BJ (cell line): ENCODE measurements at places on chromosomes 12 and 14.

- DNase-seq, result no peak
These were observed 14.0 kb upstream of the RACGAP1 start for GRCh38 chr12:50039151-50039835.

GRCh38 chr12:116339062-116339461, 61.6 kb upstream of the MED13L start:
- no peak for DNase-seq

GRCh38 chr14:33837943-33838683, 112.8 kb downstream of the EGLN3 start:
- DNase-seq, result no peak

- DNase-seq, result no peak
These were observed 116.4 kb upstream of the ATF1 start for GRCh38 chr12:50647479-50647878.

GRCh38 chr12:29543036-29543435, 45.5 kb upstream of the OVCH1 start:
- DNase-seq, result no peak

DNA sequence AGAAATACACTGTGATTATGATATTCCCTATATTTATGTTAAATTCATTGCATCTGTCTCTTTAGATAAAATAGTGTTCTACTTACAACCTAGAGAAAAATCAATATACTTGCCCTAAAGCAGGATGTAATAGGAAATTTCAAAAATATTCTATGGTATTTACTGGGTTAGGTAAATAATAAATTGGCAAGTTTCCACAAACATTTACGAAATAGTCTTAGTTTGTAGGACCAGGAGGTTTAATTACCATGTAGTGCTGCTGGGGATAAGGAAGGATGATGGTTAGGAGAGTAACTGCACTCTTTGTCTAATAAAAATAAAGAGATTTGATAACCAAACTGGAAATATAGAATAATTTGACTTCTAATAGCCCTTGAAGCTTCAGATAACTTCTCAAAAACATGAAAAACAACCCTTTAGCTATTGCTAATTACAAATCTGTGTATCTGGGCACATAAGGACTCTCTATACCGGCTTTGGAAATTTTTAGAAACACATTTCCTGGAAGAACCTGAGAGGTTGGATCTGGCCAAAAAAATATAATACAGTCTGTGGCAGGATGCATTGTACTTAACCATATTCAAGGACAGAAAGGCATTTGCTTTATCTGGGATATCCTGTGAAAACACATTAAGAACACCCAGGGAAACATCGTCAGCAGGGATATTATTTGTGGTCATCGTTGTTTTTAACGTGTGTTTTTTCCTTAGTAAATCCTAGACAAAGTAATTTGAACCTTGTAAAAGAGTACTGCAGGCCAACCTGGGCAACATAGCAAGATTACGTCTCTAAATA, 36.7 kb upstream of the TMCC3 start:
- no peak for DNase-seq

GRCh38 chr12:126685636-126686035, 1581.3 kb upstream of the TMEM132C start:
- no peak for DNase-seq

- DNase-seq, result no peak
These were observed 672 bp upstream of the SCFD1 start for GRCh38 chr14:30621354-30621939.

DNA sequence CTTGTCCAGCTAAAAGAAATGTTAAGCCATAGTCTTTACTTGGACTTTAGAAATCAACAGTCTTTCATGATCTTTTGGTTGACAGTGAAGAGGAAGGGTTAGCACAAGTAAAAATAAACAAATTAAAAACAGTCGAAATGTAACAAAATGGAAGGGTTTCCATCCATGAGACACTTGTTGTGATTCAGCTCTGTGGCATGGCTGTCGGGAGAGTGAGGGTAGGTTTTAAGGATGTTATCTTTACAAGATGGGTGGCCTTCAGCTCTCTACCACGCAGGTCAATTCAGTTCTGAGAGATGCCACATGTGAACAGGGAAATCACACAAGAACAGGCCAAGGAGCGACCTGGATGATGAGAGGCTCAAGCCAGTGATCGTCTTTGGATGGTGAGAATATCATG, 180.2 kb downstream of the PPM1H start:
- DNase-seq, result no peak

GRCh38 chr14:101127224-101127623, 223.7 kb upstream of the RTL1 start:
- DNase-seq, result no peak

- DNase-seq, result no peak
These were observed 82.0 kb upstream of the EEA1 start for GRCh38 chr12:93011100-93011499.

DNA sequence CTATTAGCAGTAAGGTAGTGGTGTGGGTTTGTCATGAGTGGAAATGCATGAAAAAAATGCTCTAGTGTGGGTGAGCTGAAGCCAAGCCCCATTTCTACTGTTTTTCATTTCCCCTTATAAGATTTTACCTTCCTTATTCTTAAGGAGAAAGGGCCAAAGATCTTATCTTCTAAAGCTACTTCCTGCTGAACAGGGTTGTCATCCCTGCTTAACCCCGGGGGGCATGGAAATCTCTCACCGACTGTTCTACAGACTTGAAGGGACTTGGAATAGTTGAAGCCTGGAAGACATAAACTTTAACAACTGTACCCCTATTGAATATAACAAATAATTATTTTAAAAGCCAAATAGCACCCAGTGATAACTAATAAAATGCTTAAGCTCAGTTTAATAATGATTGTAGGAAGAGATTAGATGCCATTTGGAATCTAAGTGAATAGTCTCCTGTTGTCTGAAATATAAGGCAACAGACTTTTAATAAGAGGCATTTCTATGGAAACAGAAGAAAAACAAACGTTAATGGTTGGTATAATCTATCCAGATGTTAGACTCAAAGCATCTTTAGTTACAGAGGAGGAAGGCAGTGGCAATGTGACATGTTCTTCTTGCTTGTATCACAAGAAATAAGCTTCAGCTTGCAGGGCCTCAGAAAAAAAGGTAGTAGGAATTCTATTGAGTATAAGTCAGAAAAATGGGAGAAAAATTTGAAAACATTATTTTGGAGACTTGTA, 1.8 kb upstream of the GMFB start:
- DNase-seq, result no peak

DNA sequence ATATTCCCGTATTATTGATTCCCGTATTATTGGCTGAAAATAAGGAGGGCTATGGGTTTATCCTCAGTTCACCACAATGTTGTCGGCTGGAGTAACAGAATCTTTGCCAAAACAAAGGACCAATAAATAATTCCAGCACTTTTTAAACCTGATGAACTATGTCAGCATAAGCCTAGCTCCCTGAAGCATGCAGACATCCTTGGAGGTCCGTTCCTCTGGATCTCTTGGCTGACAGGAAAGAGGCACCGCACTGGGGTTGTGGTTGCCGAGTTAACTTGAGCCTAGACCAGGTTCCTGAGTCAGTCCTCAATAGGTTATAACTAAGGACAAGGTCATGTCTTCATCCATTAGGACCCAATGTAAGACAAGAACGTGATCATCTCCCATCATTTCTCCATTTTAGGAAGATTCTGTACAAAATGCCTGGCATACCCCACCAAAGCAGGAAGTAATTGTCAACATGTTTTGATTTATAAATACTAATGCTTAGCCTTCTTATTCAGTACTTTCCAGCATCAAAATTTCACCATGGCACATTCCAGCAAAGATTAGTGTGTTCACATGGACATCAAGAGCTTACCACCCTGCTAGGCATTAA, 36.6 kb downstream of the NID2 start:
- DNase-seq, result no peak

GRCh38 chr14:74085047-74085637, 386 bp downstream of the LIN52 start:
- no peak for DNase-seq

DNA sequence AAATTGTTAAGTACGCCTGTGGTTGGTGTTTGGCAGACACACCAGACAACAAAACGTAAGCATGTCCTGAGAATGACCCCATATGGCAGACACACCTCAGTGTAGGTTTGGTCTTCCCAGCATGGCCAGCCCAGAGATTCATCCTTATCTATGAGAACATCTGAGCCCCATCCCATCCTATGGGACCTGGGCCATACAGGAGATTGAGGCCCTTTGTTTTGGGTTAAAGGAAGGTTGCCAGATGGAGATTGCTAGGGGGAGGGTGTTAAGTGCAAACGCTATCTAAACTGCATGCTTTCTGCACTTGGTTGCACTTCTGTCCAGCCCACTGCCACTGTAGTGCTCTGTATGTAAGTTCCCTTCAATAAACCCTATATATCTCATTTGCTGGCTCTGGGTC, 4.1 kb upstream of the PCNX4 start:
- no peak for DNase-seq

GRCh38 chr12:110576504-110576903, 6.6 kb downstream of the PPTC7 start:
- no peak for DNase-seq

- DNase-seq, result no peak
These were observed 2.7 kb downstream of the PHC1 start for GRCh38 chr12:8917031-8917430.

GRCh38 chr12:93360688-93361087, 17.0 kb upstream of the NUDT4 start:
- DNase-seq, result no peak

GRCh38 chr12:77160931-77161330, 95.6 kb upstream of the E2F7 start:
- DNase-seq, result no peak

DNA sequence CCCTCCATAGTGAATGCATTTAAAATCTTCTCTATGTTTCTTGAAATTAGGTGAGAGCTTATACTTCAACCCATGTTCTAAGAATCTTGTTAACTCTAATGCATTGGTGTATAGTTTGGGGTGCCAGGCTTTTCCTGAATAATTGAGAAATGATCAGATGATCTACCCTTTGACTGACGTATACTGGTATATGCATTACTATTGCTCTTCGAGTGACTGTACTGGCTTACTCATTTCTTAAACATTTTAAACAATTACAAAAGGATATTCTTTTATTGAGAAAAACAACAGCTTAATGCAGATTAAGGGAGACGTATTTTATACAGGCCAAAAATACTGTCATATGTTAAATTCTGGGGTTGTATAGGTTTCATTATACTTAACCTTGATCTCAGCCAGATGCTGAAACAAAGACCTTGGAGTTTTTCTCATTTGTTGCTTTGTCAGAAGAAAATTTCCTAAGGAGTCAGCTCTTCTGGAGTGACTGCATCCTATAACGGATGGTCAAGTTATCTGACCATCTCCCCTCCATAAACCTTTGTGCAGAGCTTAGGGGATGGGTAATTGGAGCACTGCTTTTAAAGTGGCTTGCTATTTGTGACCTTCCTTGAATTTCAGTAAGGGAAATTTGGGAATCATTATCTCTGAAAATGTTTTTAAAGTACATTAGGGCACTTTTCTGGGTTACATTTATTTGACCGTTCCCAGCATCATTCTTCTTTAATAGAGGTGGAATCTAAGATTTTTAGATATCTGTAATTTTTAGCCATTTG, 507.6 kb downstream of the PCNX1 start:
- peak; percentile 45 for DNase-seq

DNA sequence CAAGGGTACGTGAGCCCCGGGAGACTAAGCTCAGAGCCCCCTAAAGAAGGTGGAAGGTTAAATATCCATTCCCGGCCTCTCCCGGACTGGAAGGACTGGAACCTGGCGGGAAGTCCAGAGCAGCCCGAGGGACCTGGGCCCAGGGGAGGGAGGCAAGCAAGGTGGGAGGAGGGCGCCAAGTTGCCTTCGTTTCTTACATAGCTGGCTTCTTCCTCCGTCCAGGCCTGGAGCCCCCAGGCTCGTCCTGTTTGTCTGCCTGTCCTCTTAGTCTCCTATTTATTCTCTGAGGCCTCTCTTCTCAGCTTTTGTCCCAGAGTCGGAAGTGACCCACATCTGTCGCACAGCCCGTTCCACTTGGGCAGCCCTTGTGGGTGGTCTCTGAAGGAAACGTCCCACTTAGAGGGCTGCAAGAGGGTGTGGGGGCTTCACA, 745 bp downstream of the PCK2 start:
- no peak for DNase-seq

GRCh38 chr12:55624056-55624455, 12.6 kb upstream of the OR10P1 start:
- DNase-seq, result no peak
